ENCODE measurements at places on chromosomes 16 and 17.

DNA sequence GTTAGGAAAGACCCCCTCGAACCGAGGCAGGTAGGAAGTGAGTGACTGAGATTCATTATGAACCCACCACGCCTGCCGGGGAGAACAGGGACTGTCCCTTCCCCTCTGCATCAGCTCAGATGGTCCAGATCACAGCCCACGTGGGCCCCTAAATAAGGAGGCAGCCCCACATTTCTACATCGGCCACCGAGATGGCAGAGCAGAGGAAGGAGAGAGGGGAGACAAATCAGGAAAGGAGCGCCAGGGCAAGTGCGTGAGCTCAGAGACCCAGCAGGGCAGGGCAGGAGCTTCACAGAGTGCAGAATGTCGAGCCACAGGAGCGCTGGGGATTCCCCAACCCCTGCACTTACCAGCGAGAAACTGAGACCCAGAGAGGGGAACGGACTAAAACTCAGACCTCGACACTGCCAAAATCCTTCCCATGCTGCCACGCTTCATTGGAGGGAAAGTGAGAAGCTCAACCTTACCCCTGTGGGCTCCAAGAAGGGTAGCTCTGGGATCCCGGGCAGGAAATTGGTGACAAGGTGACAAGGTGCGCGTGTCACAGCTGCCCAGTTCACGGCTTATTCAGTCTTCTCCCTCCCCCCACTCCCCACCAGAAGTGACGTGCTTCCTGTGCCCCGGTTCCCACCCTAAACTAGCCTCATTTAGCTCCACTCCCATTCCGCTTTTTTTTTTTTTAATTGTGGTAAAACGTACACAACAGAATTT lies at the start of gene ICAM2:
TSS of gene ICAM2 (minus strand) at position 578 of the 711 bp plus-strand sequence. CDS start 13,942 bp downstream, outside the sequence.
- DNase-seq = peak; percentile 77

- no peak for DNase-seq
These were observed 113.4 kb upstream of the FOXF1 start for GRCh38 chr16:86396901-86397311.

DNA sequence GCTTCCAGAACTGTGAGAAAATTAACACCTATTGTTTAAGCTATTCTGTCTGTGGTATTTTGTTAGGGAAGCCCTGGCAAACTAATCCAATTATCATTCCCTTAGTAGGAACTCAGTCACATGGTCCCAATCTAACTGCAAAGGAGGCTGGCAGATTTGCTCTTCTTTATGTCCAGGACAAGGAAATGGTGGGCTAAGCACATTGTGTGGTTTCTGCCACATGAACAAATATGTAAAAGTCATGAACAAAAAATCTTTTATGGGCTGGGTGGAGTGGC lies 278.6 kb upstream of the RPL38 start:
- DNase-seq = no peak

DNA sequence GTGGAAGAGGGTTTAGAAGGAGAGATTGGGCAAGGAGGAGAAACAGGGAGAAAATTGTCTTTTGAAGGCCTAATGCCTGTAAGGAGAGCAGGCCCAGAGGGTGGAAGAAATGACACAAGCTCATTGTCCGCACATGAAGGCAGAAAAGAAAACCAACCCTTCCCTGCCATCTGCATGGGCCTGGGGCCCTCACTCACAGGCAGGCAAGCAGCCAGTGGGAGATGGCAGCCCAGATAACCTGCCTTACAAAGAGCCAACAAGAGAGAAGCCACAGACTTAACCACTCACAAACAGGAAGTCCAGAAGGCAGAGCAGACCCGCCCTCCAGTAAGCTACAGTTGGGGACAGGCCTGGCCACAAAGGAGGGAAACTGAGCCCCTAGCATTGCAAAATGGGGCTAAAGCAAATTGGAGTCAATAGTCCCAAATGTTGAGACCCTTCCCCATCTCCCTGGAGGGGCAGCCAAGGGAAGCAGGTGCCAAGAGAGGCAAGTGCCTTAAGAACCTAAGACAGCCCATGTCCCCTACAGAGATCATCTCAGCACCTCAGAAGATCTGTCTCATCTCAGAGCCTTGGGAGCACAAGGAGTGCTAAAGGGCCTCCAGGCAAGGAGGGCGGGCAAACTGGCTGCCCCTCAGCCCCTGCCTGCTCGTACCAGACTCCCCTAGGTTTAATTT lies 7.3 kb upstream of the TSPOAP1 start:
- no peak for DNase-seq

GRCh38 chr17:78062596-78062995 lies 66.0 kb downstream of the TMC6 start:
- no peak for DNase-seq

GRCh38 chr17:56119191-56119590 lies 34.1 kb upstream of the ANKFN1 start:
- DNase-seq = no peak

DNA sequence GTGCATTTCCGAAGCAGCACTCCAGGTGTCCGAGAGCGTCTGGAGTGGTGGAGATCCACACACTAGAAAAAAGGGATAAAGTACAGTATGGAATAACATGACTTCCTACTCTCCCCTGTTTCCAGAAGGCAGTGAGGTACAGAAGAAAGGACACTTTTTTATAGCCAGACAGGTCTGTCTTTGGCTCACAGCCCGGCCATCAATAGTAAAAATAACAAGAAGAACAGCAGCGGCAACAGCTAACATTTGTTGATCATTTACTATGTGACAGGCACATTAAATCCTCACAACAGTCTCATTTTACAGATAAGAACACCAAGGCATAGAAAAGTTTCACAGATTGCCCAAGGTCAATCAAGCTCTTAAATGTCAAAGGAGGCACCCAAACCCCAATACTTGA lies 16.2 kb downstream of the DYNLRB2 start:
- DNase-seq = no peak

GRCh38 chr17:68228817-68229570 lies 18.8 kb upstream of the AMZ2 start:
- DNase-seq = no peak

DNA sequence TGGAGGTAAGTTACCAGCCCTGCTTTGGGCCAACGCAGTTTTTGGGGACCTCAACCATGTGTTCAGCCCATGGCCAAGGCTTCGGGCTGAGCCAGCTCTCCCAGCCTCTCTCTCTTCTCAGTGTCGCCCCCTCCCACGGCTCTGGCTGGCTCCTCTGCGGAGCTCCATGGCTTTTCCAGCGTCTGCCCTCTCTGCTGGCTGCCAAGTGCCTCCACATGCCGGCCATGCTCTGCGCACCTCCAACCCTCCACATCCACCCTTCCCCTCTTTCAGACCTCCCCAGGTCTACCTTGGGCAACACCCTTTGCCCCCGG lies 23.2 kb downstream of the COTL1 start:
- DNase-seq = no peak

DNA sequence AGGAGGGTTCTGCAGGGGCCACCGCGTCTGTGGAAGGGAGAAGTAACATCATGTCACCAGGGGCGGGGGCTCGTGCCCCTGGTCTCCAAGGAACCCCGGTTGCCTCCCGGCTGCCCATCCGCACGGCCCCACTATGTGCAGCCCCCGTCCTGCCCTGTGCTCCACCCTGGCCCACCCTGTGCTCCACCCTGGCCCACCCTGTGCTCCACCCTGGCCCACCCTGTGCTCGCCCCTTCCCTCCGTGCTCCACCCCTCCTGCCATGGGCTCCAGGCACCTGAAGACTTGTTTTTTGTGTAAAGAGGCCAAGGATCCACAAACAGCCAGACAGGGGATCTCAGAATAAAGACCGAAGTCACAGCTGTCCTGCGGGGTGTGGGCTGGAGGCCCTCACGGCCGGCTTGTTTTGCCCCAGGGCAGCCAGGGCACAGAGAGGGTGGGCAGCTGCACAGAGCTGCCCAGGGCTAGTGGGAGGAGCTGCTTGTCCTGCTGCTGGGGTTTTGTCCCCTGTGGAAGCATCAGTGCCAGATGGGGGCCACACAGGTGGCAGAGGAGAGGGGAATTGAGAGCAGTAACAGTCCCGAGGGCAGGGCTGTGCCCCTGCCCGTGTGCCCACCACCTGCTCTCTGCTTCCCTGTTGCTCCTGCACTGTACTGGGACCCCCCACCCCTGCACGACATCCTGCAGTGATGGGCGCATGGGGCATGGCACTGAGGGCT lies 147.0 kb upstream of the CIBAR2 start:
- DNase-seq = no peak

GRCh38 chr17:8312251-8312650 lies 2.2 kb downstream of the ARHGEF15 start:
- DNase-seq = no peak
